Ammon's horn (tissue), 1 donor: ENCODE measurements at places on chromosomes 3 and 15.

DNA sequence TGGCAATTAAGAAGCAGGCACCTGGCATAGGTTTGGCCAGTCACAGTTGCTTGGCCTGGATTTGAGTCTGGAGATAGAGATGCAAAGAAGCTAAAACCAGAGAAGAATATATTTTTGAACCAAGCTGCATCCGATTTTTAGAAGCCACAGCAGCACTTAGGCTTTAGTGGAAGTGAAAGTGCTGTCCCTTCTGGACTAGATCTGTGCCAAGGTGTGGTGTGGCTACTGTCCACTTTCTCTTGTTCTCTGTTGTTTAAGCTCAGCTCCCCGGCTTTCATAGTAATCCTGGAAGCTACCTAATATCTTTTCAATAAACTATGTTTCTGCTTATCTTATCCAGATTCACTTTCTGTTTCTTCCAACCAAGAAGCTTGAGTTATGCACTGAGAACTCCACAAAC is 183.4 kb upstream of the THRB start:
- DNase-seq: no peak

DNA sequence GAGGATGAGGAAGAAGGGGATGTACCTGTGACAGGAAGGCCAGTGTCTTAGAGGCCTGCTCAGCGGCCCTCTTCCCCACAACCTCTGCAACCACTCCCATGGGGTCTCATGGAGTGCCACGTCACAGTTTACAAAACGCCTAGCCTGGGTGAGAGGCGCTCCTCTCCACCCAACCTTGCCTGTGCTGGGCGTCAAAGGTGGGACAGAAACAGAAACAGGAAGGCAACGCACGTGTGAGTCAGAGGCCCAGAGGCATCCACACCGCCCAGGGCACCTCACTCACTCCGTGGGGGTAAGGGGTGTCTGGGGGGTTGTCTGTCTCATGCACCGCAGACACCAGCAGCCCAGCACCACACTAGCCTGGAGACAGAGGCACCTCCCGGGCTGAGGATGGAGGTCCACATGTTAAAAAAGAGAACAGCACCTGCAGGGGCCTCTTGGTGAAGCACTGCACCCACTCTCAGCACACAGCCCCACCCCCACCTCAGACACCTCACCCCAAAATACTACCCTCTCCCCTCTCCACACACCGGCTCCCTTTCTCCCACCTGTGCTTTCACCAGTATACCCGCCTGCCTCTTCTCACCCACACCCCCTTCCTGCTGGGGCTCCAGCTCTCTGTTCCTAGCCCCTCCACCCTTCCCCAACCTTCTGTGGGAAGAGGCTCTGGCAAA is 4.7 kb upstream of the CALML4 start:
- DNase-seq: no peak

GRCh38 chr15:58179741-58180381 is 41.7 kb downstream of the AQP9 start:
- no peak for DNase-seq

DNA sequence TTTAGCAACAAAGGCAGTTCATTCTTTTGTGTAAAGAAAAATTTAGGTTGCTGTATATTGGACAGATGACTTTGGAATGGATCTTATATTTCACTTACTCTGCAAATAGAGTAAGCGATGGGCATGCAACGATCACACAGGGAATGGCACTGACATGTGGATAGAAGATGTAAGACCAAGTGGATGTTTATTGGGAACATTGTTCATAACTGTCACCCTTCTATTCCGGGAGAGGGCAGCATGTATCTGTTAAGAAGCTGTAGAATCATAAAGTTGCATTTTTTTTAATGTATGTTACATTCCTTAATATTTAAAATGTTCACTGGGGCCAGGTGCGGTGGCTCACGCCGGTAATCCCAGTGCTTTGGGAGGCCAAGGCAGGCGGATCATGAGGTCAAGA is 41.2 kb downstream of the HPS3 start:
- DNase-seq: no peak

DNA sequence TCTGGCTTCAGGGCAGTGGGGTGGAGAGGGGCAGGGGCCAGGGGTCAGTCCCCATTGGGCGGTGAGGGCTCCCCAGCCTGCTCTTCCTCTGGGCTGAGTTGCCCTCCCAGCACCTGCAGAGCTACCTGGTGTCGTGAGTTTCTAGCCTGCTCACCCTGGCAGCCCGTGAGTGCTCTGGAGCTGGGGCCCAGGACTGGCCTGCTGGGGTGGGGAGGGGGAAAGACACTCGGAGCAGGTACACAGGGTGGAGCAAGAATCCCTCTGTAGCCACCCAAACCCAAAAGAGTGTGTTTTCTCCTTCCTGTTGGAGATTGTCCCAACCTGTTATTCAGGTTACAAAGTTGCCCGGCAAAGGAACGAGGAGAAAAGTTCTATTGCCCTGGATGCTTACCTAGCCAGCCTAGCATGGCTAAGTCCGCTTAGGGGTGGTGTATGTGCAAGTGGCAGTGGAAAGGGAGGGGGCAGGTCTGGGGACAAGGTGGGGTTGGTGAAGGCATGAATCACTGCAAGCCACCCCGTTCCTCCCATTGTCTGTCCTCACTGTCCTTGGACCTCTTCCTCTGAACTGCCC is 8.9 kb downstream of the FAM3D start:
- no peak for DNase-seq
